ENCODE measurements at places on chromosomes 12 and 14.

- DNase-seq: no peak
These were observed 211.8 kb downstream of the FOXN3 start for GRCh38 chr14:89205137-89205740.

GRCh38 chr12:56932867-56933266, 1.3 kb downstream of the SDR9C7 start:
- DNase-seq: no peak

- DNase-seq: no peak
These were observed 72.2 kb downstream of the CLIP1 start for GRCh38 chr12:122350141-122350848.

DNA sequence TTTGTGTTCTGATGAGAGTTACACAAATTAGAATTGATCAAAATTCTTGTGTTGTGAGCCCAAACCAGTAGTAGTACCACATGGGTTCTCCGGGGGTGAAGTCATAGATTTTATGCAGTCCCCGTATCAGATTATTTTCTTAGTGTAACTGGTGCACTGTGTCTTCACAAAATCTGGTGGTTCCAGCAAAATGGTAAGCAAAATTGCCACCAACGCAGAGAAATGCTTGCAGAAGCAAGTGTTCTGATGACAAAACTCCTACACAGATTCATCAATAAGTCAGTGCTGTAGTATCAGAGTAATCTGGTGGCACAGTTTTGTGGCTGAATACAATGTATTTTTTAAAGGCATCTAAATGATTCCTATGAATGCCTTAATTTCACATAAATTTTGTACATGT, 1.3 kb upstream of the CACNA2D4 start:
- no peak for DNase-seq

DNA sequence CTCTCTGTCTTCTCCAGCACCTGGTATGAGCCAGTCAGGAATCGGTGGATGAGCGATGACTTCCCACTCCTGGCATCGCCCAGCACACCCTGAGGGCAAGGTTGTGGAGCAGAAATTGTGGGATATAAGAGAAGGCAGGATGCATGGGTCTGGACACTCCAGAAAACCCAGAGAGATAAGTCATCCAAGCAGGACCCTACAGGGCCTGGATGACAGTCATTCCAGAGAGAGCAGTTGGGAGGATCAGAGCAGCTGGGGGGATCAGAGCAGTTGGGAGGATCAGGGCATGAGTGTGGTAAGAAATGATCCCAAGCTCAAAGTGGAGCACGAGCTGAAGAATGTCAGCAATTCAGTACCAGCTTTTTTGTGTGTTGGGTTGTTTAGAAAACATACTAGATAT, 4.0 kb downstream of the AGAP2 start:
- DNase-seq: no peak

- DNase-seq: no peak
These were observed 660 bp upstream of the MCRS1 start for GRCh38 chr12:49568442-49569162.

- DNase-seq: no peak
These were observed 61.9 kb downstream of the SMUG1 start for GRCh38 chr12:54126696-54127537.

- no peak for DNase-seq
These were observed 80.3 kb downstream of the PPM1A start for GRCh38 chr14:60329274-60329673.

DNA sequence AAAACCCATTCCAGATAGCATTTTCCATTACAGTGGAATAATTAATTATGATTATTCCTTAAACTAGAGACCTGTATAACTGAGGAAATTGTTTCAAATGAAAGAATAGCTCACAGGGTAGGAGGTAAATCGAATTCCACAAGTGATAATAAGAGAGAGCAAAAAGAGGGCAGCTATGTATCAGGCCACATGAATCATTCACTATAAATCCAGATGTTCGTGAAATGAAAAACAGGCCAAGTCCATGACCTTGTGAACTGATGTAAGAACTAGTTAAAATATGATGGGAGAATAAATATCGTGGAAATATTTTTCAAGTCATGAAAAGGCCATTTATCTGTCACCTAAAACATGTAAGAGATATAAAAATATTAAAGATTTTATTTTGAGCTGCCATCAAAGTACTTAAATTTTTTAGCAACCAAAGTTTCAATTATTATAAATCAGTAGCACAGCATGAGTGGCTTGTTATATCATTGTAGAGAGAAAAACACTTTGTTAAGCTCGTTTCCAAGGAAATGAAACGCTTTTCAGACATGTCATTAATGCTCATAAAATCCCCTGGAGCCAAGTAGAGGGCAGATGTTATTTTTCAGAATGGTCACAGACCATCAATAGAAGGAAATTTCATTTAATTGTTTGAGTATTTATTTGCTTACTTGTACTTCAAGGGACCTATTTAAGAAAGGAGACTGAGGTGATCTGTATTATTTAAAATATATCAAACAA, 120.6 kb upstream of the CDKN3 start:
- no peak for DNase-seq

DNA sequence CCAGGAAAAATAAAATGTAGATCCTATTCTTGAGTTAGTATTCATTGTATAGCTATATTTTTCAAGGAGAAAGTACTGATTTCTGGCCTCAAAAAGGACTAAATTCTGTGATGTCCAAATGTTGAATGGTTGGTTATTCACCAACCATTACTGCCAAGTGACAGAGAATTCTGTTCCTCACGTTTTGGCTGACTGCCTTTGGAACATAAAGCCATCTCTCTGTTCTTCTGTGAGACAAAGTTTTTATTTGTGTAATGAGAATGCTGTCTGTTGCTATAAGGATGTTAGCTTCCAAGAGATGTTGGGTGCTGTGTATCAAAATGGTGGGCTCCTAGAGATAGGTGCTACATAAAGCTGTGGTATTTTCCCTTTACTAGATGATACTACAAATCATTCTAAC, 9.3 kb downstream of the ZNF410 start:
- no peak for DNase-seq

DNA sequence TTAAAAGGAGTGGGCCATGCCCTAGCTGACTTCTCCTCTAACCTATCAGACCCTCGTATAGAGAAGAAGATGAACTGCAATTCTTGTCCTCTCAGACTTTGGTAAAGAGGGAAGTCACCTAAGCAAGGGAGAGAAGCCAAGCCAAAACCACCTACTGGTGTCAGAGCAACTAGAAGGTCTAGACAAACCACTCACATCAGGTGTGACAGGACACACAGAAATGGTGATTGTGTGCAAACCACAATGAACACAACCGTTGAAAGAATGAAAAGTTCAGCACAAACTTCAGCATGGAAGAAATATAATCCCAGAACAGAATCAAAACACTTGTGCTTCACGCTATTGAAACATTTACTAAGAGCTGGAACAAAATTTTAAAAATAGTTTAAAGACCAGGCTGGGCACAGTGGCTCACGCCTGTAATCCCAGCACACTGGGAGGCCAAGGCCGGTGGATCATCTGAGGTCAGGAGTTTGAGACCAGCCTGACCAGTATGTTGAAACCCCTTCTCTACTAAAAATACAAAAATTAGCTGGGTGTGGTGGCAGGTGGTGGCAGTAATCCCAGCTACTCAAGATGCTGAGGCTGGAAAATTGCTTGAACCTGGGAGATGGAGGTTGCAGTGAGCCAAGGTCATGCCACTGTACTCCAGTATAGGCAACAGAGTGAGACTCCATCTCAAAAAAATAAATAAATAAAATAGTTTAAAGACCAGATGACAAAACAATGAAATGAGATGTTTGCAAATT, 56.2 kb upstream of the NTF3 start:
- DNase-seq: no peak

- DNase-seq: no peak
These were observed 11.9 kb downstream of the RIN3 start for GRCh38 chr14:92525322-92526095.

- no peak for DNase-seq
These were observed 114.7 kb upstream of the EEA1 start for GRCh38 chr12:93043877-93044209.

DNA sequence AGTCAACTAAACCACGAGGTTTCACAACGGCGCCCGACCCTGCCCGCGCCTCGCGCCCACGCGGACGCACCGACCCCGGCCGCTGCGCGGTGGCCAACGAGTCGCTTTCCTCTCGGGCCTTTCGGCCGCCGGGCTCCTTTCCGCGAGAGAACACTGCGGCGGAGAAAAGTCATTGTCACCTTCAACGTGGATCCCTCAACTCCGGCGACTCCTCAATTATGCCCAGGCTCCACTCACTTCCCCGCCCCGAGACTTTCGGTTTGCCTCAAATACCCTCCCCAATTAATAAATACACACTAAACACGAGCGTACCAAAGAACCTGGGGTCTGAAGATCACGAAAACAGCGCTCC, 450 bp downstream of the SINHCAF start:
- no peak for DNase-seq

- DNase-seq: no peak
These were observed 34.3 kb downstream of the SLC15A4 start for GRCh38 chr12:128789356-128789929.

- no peak for DNase-seq
These were observed 207.2 kb upstream of the TMTC1 start for GRCh38 chr12:29990971-29991370.

DNA sequence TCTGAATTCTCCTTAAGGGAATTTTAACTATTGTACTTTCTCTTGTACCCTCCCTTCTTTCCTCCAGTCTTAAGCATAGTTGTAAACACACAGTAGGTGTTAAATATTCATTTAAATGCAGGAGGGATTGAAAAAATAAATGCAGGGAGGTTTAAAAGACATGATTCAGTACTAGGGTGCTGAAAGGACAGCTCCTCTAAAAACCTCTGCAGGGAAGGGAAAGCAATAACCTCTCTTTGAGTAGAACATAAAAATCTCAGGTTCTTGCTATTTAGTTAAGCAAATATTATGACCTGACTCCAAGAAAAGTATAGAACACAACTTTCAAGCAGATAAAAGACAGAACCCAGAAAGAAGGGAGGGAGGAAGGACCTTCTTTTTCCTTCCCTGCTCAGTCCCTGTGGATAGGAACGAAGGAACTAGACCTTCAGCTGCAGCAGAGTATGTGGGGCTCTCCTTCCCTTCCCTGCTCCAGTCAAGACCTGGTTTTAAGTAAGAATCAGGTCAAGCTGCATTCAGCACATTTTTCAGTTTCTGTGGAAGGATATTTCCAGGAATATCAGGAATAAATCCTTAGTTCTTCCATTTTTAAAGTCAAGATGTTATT, 4.7 kb downstream of the MAP3K9 start:
- DNase-seq: no peak

GRCh38 chr12:90512518-90512917, 442.5 kb downstream of the CCER1 start:
- DNase-seq: no peak

DNA sequence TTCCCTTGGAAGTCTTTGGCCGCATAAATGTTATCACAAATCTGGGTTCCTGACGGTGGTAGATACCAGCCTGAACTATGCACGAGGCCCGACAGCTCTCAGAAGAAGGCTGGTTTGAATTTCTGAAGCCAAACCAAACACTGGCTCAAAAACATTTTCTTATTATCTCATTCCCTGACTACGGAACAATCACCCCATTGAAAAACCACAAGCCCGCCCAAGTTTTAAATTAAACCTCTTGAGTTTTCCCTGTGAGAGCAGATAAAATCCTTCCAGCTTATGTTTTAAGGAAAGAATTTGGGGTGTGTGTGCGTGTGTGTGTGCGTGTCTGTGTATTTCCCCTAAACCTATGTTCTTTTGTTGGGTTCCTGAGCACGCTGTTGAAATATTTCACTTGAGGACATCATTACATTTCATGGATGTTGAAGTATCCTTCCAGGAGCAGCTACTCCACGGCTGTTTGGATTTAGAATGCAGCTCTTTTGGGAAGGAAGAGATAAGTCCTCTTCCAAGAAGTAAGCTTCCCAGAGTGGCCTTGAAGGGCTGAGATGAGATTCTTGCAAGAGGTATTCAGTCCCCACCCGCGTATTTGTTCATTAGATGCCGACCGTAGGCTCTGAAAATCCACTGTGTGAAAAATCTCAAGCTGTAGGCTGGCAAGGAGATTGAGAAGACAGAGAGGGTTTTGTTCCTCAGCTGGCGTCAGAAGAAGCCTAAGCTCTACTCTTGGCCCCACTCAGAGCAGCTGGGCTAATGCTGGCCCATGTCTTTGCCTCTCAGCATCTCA, 131.0 kb upstream of the NCOR2 start:
- DNase-seq: no peak

DNA sequence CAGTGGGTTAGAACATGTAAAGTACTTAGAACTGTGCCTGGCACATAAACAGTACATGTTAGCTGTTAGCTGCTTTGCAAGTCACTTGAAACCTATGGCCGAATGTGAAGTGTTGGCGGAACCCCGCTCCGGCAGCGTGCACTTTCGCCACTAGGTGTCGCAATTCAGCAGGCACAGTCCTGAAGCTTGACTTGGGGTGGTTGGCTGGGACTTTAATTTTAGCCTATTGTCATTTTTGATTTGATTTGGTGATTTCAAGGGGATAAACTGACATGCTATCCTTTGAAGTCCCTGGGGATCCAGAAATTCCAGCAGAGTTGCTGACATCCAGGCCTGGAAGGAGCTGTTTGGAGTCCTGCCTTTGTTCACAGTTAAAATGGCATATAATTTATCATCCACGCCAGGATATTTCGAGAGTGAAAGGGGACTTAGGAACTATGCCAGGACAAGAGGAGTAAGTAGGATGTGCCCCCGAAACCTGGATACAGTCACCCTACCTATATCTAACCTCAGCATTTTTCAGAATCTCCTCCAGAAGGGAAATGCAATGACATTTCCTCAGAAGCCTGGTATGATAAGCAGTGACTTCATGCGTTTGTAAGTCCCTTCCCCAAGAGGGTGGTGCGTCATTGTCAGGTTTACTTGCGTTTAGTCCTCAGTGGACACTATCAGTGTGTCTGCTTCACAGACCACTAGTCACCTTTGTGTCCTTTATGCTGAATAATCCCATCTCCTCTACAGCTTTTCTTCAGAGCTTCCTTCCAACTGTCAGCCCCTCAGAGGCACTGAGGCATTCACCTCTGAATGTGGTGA, 3.5 kb upstream of the TSPAN9 start:
- DNase-seq: peak; percentile 84

DNA sequence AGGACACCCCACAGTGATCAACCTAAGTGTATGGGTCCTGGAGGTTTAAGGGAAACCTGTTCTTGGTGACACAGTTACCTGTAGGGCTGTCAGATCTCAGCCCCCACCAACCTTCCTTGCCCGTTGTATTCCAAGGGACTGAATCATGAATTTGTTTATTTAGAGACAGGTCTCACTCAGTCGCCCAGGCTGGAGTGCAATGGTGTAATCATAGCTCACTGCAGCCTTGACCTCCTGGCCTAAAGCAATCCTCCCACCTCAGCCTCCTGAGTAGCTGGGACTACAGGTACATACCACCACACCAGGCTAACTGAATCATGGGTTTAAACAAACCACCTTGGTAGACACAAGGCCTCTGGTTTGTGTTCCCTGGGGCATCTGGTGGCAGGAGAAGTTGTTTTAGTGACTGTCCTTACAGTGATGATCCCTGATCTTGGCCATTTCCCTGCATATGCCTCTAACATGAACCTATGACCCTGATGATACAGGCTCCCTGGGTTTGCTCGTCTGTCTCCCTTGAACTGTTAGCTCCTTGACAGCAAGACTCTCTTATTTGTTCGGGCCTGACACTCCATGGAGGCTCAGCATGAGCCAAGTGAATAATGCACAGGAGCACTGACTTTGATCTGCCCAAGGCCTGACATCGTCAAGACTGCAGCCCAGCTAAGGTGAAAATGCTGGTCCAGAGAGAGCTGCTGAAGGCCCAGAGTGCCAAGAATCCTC, 47.9 kb downstream of the PITPNM2 start:
- DNase-seq: no peak

Measured in CD4-positive, alpha-beta T cell treated with Interleukin-4 for 1 hour (primary cell).